ENCODE measurements at places on chromosomes 7 and 10.

GRCh38 chr10:88702848-88703597, 3.0 kb upstream of the LIPK start:
- DNase-seq: no peak

GRCh38 chr10:32156031-32156495, 99.8 kb upstream of the KIF5B start:
- no peak for DNase-seq

DNA sequence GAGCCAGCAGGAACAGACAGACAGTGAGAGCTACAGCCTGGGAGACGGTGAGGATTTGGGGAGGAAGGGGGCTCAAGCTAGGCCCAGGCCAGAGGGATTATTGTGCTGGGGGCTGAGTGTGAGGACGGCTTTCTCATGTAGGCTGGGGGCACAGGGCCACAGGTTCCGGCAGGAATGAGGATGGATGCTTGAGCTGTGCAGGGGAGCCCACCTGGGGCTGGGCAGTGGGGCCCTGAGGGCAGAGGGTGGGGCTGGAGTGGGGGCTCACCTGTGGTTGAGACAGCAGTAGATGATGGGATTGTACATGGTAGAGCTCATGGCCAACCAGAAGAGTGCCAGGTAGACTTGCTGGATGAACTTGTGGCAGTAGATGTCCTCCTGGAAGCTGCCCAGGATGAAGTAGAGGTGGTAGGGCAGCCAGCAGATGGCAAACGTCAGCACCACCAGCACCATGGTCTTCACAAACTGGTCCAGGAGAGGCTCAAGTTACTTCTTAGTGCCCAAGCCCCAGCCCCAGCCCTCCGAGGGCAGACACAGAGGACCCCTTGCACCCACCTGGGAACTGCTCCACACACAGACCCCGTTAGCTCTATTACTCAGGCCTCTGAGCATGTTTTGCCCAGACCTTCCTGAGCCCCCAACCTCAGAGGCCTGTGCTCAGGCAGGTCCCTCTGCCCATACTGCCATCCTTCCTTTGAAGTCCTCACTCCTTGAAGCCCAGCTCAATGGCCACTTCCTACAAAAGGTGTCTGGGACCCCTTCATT, 9.7 kb downstream of the TACR2 start:
- DNase-seq: no peak

DNA sequence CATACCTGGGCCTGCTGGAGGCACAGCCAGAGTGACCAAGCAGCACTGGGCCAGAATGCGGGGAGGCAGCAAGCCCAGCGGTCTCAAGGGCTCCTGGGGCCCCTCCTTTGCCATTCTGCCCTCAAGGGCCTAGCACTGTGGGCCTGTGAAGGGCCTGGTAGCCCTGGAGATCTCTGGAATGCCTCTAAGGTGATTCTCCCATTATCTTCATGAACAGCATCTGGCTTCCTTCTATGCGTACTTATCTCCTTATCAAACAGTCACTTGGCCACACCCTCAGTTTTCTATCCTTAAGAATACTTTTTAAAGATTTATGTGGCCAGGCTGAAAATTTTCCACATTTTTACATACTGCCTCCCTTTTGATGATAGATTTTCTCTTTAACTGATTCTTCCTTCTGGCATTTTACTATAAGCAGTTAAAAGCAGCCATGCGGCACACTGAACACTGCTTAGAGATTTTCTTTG, 67.5 kb upstream of the CCNY start:
- no peak for DNase-seq

DNA sequence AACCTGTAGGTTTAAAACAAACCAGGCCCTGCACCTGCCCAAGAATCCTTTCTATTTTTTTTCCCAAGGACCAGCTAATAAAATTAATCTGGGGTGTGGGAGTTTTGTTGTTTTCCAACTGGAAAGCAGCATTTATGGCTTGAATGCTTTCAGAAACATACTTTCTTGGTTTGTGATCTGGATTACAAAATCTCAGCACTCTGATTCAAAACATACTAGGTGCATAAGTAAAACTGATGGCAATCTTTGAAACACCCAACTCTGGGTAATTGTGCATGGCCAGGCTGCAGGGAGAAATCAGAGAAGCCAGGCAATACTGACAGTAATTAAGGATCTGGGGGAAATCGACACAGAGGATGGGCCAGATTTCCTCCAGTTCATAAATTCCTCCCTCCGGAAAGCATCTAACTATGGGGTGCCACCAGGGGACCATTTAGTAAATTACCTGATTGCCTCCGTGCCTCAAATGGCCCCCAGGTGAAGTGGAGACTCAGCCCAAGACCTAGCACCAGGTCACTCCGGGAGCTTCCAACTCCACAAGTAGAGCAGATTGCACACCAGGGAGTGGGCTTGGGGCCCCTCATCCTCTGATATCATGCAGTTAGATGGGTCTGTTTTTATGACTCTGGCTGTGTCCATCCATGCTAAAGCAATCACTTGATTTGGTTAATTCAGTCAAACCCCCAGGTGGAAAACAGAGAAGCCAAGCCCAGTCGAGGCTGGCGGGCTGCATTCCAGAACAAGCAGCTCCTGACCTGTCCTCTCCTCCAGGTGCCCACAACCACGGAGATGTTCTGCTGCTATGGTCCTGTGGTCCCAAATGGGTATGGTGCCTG, 15.2 kb upstream of the C10orf53 start:
- DNase-seq: no peak

DNA sequence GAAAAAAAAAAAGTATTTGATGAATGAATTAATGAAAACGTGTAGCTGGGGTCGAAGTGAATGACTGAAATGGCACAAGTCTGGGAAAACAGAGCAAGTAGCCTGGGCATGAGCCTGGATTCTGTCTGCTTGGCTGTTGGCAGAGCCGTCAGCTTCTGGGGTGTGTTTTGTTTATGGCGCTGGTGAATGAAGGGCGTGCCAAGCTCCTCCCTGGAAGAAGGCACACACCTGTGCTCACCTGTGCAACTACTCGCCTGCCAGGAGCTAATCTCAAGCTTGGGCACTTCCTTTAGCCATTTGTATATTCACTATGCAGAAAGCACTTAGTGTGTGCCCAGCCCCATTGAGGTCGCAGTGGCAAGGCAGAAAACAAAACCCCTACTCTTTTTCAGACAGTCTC, 74.1 kb downstream of the GTF2IRD1 start:
- no peak for DNase-seq

- DNase-seq: no peak
These were observed 1149.2 kb upstream of the CELF2 start for GRCh38 chr10:9868499-9868898.

DNA sequence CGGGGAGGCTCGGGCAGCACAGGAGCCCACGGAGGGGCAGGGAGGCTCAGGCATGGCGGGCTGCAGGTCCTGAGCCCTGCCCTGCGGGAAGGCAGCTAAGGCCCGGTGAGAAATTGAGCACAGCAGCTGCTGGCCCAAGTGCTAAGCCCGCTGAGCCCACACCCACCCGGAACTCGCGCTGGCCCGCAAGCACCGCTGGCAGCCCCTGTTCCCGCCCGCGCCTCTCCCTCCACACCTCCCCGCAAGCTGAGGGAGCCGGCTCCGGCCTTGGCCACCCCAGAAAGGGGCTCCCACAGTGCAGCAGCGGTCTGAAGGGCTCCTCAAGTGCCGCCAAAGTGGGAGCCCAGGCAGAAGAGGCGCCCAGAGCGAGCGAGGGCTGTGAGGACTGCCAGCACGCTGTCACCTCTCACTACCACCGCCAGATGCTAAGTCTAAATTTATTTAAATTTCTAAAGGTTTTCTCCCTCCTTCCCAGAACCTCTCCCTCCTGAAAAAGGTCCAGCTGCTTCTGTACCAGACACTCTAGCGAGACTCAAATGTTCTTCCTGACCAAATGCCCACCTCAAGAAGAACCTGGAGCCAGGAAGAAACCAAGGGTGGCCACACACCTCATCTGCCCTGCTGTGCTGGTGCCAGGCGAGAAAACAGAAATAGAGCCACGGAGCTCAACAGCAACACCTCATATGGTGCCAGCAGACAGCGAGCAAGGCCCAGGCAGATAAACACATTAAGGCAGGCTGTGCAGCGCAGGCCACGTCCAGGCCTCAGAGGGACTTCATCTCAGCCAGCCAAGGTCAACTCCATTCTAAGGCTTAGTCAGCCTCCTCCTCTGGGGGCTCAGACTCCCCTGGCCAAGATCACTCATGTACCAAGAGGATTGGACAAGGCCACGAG, 47.0 kb downstream of the KCNMA1 start:
- no peak for DNase-seq

DNA sequence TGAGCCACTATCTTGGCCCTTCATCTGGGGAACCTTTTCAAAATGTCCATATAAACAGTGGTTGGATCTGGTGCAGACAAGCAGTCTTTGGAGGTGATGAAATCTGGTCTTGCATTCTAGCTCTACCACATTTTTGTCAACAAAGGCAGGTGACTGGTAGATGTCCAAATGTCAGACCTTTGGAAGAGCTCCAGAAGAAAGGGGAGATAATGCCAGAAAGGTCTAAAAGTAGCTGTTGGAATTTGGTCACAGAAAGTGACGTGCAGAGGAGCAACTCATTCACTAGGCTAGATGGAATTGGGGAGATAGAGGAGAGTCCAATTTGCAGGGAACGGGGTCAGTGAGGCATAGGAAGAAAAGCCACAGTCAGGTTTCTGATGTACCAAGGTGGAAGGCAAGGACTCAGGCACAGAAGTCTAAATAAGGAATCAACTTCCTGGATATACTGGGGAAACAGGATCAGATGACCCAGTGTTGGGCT, 36.4 kb upstream of the WAC start:
- DNase-seq: no peak

GRCh38 chr10:73998623-73998928, 660 bp downstream of the VCL start:
- DNase-seq: peak; percentile 4

DNA sequence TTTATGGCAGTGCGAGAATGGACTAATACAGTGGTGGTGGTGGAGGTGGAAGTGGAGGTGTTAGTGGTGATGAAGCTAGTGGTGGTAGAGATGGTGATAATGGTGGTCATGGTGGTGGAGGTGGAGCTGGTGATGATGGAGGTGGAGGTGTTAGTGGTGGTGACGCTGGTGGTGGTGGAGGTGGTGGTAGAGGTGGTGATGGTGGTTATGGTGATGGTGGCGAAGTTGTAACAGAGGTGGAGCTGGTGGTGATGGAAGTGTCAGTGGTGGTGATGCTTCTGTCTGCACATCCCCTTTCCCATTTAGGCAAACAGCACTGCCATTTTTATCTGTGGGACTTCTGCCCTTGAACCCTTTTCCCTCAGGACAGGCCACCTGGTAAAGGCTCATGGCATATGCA, 7.4 kb upstream of the PTPRN2 start:
- no peak for DNase-seq

DNA sequence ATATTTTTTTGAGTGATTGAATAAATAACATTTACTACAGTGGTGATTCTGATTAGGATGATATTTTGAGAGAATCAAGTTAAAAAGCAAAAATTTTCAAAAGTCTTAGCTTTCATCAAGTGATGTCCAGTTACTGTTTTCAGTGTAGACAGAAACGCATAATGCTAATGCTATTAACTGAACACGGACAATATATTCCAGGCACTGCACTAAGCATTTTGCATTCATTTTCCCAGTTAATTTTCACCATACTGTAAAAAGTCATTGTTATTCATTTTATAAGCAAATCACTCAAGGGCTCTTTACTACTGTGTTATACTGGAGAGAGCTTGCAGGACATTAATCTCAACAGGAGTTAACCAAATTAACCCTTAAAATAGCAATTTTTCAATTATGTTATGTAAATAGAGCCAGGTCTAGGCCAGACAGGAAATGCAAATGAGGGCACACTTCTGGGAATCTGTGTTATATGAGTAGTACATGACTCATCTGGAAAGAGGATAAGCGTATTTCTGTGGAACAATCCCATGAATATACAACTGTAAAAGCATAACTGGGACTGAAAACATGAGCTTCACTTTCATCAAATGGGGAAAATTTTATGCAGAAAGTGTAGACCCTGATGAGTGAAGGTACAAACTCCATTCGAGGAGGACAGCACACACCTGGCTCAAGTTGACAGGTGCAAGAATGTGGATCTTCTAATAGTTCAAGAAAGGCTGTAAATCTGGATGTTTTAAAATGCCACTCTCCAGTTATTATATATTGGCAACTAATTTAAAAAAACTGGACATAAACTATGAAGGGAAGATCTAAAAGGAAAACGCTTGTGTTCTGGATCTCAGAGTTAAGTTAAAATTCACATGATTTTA, 75.4 kb downstream of the ANK3 start:
- DNase-seq: no peak

- no peak for DNase-seq
These were observed 613 bp downstream of the MAPK8 start for GRCh38 chr10:48306870-48307710.

GRCh38 chr7:116169060-116169459, 41.3 kb upstream of the TES start:
- no peak for DNase-seq

GRCh38 chr7:5284304-5285281, 1.9 kb downstream of the SLC29A4 start:
- no peak for DNase-seq

DNA sequence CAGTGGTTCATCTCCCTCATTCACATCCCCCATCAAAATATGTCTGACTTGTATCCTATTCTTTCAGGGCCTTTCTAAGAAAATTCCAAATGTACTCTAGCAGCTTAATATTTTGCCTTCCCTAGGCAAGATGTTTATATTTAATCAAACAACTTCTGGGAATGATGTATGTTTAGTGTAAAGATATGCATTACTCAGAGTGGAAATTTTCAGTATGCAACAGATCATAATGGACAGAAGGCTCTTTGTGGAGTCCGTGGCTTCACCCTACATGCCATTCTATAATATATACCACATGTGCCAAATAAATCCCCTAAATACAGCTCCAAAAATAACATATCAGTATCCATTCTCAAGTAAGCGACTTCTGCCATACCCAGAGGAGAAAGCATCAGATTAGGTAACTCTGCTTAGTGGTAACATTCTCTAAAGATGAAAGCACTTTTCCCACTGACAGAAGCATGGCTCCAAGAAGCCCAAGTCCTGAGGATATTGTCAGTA, 316.6 kb downstream of the KCNMA1 start:
- no peak for DNase-seq

GRCh38 chr10:101425535-101425934, 71.6 kb downstream of the BTRC start:
- DNase-seq: no peak

- no peak for DNase-seq
These were observed 139.9 kb upstream of the PITRM1 start for GRCh38 chr10:3312403-3312940.

- DNase-seq: no peak
These were observed 33.8 kb downstream of the ACSL5 start for GRCh38 chr10:112407696-112408095.

DNA sequence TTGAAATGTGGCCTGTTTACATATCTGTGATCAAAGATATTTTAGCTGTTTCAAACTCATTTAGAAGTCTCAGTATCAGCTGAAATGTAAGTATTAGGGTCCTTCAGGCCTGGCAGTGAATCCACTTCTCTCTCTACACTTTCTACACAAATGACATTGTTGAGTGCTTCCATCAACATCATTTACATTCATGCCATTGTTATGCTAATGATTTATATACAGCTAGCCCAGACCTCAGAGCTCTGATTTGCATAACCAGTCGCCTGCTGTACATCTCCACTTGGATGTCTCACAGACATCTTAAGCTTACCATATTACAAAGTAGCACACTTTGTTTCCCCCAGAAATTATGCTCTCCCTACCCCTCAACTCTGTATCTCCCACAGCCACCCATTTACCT, 71.6 kb downstream of the GSDME start:
- DNase-seq: no peak
